Sigmoid colon (tissue), 7 donors: ENCODE measurements at places on chromosomes 4 and X. TPM values are rescaled to one million over a fixed set of nuclear protein-coding genes. Genes with fewer than 3 reads are reported as not detected.

The XAGE1A gene
- not detected for polyA plus RNA-seq

The NUDT10 gene
- 1.2 TPM for polyA plus RNA-seq

The AASDH gene
- 3.2 TPM for polyA plus RNA-seq

The ITGB1BP2 gene
- 1.2 TPM for polyA plus RNA-seq

The SFRP2 gene
- 30.6 TPM for polyA plus RNA-seq

The GSX2 gene
- polyA plus RNA-seq: not detected

The TLL1 gene
- 0.60 TPM for polyA plus RNA-seq

The STK32B gene
- polyA plus RNA-seq: 0.51 TPM

The TKTL2 gene
- polyA plus RNA-seq: not detected

The CXCL10 gene
- polyA plus RNA-seq: 77.1 TPM

The PAGE1 gene
- polyA plus RNA-seq: not detected

The IL2RG gene
- 14.4 TPM for polyA plus RNA-seq

The ARX gene
- polyA plus RNA-seq: 0.23 TPM

The USP51 gene
- 0.23 TPM for polyA plus RNA-seq

The BMPR1B gene
- polyA plus RNA-seq: not detected

The NRK gene
- under 0.01 TPM for polyA plus RNA-seq

The ZNF185 gene
- polyA plus RNA-seq: 4.2 TPM

The HELT gene
- not detected for polyA plus RNA-seq

The ZFP92 gene
- not detected for polyA plus RNA-seq

The CCDC158 gene
- not detected for polyA plus RNA-seq

The SSX1 gene
- not detected for polyA plus RNA-seq
